GM12892 (cell line): ENCODE measurements at places on chromosomes 12 and 14.

GRCh38 chr12:14852880-14853279 is 9.6 kb upstream of the ART4 start:
- DNase-seq, result no peak

DNA sequence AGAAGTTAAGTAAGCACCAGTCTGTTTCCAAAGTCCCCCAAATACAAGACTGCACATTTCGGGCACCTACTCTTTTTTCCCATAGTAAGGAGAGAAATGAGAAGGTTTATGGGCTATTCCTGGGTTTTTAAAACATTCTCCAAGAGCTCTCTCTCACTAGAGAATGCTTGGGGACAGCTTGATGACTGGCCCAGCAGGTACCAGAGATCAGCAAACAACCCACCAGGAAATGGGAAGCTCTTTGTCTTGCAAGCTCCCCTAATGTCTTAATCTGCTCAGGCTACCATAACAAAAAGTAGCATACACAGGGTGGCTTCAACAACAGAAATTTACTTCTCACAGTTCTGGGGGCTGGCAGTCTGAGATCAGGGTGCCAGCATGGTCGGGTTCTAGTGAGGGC is 41.8 kb upstream of the CRY1 start:
- DNase-seq, result no peak

DNA sequence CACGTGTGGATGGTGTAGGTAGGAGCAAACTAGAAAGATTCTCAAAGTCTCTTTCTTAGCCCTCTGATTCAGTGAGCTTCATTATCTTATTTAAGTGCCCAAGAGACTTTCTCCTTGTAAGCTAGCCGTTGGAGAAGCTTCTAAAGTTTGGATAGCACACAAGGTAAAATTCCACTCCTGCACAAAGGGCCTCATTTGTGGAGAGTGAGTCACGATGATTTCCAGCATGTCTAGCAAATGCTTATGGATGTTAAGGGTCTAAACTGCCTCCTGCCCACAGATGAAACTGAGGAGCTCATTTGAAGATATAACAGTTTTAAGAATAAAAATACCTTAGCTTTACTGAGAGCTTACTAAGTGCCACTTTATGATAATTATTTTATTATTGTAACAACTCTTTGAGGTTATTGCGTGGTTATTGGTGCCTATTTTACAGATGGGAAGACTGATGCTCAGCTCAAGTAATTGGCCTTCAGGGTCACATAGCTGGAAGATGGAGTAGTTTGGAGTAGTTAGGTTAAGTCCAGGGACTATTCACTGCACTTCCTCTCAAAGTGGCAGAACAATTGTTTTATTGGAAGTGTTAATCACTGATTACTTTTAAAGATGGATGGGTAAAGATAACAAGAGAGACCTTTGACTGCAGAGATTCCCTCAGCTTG is 78.7 kb upstream of the HIF1A start:
- DNase-seq, result no peak

- no peak for DNase-seq
These were observed 152.2 kb upstream of the SLC38A2 start for GRCh38 chr12:46524778-46525177.

- DNase-seq, result no peak
These were observed 42.0 kb upstream of the CHST11 start for GRCh38 chr12:104414581-104415341.
